ENCODE measurements at places on chromosomes 12 and 14. TPM values are rescaled to one million over a fixed set of nuclear protein-coding genes. Genes with fewer than 3 reads are reported as not detected.

DNA sequence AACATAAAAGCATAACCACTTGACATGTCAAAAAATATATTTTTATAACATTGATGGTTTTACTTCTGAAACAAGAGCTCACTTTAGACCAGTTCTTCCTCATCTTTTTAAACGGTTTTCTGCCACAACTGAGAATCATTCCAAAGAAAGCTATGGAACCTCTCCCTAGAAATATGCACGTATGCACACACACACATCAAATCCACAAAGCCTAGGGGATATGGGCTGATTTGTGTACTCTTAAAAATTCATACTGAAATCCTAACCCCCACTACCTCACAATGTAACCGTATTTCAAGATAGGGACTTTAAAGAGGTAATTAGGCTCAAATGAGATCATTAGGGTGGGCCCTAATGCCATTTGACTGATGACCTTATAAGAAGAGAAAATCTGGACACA, 19.3 kb downstream of the TMCC3 start:
- no peak for DNase-seq

Gene KIF5A
- total RNA-seq: 0.26 TPM

DNA sequence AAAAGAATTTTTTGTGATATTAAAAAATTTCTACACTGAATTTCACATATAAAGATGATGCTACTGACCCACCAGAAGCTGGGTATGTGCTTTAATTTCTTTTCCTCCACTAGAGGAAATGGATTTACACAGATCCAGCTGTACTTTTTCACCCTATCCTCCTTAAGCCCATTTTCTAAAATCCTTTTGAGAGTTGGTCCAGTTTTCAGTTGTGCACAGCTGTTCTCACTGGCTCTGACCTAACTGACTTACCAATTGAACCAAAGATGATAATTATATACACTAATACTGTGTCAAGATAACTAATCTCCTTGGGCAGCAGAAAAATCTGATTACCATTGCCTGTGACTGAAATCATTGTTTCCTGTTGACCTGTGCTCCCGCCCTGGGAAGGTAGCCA, 108.5 kb downstream of the ZFC3H1 start:
- DNase-seq: no peak

- DNase-seq: no peak
Measured at GRCh38 chr12:112574896-112575558, 156.3 kb downstream of the PTPN11 start.

Gene TMEM119
- total RNA-seq: not detected

Gene LTB4R
- total RNA-seq: 9.6 TPM

Measured in bronchial epithelial cell (primary cell).